ENCODE measurements at places on chromosomes 13 and 19. TPM values are rescaled to one million over a fixed set of nuclear protein-coding genes. Genes with fewer than 3 reads are reported as not detected.

PNMA8C gene
- total RNA-seq = not detected

RPS28 gene
- 3,007 TPM for total RNA-seq

KLHL26 gene
- 8.9 TPM for total RNA-seq

SIAH3 gene
- 0.07 TPM for total RNA-seq

COMP gene
- total RNA-seq = not detected

KLK14 gene
- total RNA-seq = 0.69 TPM

C19orf33 gene
- not detected for total RNA-seq

FXYD7 gene
- 1.2 TPM for total RNA-seq

KANK3 gene
- 0.36 TPM for total RNA-seq

MUC16 gene
- not detected for total RNA-seq
